ENCODE measurements at places on chromosomes 13 and 19.

- no peak for DNase-seq
Observed at GRCh38 chr13:96000069-96000468, 53.1 kb downstream of the UGGT2 start.

DNA sequence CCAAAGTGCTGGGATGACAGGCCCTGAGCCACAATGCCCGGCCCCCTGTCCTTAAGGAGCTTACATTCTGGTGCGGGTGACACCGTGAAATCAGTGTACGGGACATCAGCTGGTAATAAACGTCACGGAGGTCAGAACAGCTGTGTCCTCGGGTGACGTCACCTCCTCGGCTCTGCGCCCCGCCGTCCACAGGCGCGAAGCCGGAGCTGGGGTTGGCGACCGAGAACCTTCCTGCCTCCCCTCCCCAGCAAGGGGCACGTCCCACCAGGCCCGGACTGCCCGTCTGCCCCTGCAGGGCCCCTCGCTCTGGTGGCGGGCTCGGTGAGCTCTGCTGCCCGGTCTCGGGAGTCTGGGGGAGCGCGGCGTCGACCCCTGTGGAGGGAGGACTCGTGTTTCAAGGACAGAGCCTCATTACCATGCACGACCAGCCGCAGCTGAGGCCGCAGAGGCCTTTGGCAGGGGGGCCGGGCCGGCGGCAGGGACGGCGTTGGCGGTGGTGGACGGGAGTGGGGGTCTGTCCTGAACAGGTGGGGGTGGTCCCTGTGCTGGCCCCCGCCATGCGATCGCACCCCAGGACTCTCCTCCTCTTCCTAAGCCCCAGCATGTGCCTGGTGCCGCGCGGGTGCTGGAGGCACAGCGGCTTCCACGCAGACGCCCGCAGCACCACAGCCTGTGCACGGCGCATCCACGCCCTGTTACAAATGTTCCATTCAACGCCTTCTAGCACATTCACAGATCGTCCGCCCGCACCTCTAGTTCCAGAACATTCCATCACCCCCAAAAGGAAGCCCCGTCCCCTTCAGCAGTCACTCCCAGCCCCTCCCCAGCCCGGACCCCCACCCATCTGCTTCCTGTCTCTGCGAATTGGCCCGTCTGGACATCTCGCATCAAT is 5.4 kb downstream of the LINGO3 start:
- no peak for DNase-seq

DNA sequence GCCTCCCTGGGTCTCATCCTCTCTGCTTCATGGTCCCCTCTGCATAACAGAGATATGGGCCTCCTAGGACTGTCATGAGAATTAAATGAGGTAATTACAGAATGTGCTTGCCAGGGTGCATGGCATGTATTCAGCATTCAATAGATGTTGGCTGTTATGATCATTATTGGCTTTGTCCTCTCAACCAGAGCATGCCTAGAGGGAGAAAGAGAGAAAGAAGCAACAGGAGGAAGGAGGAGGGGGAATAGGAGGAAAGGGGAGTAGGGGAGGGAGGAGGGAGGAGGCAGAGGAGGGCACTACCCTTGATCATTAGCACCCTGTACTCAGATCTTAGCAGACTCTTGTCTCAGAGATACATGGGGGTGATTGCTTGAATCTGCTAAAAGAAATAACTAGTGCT is 41.0 kb upstream of the SIAH3 start:
- DNase-seq = no peak

DNA sequence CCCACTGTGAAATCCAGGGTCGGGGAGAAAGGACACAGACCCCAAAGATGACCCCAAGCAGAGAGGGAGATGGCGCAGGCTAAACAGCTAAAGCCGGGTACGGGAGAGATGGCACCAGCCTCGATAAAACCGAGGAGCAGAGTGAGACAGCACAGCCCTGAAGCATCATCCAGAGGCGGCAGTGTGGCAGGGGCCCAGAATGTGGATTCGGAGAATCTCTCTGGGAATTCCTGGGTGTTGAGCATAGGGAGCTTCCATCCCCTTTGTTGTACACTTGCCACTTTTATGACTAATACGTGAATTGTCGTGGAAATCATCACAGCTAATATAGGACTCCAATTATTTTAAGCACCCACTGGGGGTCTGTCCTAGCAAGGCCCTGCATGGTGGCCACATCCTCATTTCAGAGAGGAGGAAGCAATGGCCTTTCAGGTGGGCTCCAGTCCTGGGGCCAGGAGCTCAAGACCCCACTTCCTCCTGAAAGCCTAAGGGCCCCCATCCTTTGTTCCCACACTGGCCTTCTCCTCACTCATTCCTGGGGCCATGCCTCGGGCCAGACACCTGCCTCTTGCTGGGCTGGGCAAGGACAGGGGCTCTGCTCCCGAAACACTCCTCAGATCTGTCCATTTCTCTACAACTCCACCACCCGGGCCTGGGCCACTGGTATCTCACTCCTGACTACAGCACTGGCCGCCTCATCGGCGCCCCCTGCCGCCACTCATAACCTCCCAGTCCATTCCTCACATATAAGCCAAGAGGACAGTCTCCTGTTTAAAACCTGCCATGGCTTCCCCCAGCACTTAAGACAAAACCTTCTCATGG is 29.3 kb upstream of the ATP1A3 start:
- no peak for DNase-seq

DNA sequence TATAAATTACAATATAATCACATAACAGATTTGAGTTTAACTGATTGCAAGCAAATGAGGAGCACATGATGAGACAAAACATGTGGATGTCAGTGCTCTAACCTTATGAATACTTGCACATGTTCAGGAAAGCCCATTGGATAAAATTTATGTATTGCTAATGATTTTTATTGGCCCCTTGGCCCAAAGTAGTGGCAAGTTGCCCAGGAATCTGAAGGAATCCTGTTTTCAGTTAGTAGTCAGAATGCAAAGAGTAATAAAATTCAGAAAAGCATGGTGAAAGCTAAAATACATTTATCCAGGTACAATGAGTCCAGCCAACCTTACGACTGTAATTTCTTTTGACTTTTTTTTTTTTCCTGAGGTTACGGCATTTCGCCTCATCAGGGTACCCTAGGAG is 1539.4 kb downstream of the EFNB2 start:
- DNase-seq = no peak

- DNase-seq = peak; percentile 27
Observed at GRCh38 chr19:55257461-55258420, 1.1 kb downstream of the PPP6R1 start.

DNA sequence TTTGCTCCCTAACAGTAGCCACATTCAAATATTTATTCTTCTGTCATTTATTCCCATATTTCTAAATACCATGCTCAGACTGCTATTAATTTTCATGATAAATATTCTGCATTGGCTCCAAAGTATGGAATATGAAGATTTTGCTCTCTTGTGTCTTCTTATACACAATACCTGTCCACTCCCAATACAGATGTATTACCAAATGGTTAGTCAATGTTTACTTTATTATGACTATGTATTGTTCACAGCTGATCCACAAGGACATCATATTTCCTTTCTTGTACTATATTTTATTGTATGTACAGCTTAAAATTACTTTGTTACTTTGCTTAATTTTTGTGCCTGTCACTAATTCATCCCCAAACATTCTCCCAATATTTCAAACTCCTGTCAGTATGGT is 322.3 kb downstream of the OXGR1 start:
- DNase-seq = no peak

DNA sequence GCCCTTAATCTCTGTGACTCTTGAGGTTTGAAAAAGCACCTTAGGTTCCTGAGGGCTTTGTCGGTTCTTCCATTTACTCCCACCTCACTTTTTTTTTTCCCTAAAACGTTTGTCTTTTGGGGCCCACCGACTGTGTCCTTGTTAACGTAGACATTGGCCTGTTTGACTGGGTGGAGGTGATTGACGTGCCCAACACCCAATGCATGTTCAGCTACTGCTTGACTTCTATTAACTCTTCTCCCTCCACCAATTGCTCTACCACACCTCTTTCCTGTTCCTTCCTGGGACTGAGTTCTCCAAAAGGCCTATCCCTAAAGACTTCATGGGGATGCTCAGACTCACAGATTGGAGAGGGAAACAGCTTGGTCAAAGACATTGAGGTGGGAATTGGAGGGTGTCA is 17.3 kb downstream of the CKM start:
- DNase-seq = no peak

- no peak for DNase-seq
Observed at GRCh38 chr13:81116461-81117282, 775.7 kb upstream of the SPRY2 start.

DNA sequence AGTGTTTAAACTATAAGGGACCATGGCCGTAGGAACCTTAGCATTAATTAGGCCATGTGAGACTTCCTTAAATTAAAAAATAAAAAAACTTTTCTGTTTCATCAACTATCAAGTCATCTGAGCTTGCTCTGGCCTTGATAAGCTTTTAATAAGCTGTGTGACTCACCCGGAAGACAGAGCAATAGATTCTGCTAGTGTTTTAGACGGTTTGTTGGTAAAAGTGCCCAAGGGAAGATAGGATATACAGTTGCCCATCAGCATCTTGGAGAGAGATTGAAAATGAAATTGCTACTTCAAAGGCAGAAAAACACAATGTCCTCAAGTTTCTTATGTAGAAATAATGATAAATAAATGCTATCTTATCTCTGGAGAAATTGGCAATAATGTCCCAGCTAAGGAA is 31.2 kb upstream of the RCBTB2 start:
- no peak for DNase-seq

- no peak for DNase-seq
Observed at GRCh38 chr13:78638216-78638615, 20.7 kb downstream of the OBI1 start.

DNA sequence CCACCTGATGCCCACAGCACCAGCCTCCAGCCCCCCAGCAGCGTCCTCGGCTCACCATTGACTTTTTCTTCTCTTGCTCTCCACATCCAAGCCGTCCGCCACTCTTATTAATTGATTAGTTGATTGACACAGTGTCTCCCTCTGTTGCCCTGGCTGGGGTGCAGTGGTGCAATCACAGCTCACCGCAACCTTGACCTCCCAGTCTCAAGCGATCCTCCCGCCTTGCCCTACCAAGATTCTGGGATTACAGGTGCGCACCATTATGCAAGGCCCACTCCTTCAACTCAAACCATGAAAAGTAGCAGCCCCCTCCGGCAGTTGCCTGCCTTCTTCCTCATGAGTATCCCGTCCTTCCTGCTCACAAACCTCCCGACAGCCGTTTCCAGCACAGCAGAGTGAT is 921 bp upstream of the TEX29 start:
- no peak for DNase-seq

DNA sequence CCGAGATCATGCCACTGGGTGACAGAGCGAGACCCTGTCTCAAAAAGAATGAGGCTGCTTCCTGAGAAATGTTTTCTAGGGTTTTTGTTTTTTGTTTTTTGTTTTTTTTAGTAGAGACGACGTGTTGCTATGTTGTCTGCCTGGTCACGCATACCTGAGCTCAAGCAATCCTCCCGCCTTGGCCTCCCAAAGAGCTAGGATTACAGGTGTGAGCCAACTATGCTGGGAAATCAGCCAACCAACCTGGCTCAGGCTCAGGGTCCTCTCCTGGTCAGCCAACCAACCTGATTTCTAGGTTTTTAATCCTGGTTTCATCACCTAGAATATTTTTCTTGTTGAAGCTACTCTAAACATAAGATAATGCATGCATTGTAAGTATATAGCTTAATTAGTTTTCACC is 7.8 kb downstream of the DHX34 start:
- no peak for DNase-seq

- DNase-seq = peak; percentile 85
Observed at GRCh38 chr19:6737873-6738786, 750 bp upstream of the GPR108 start.

DNA sequence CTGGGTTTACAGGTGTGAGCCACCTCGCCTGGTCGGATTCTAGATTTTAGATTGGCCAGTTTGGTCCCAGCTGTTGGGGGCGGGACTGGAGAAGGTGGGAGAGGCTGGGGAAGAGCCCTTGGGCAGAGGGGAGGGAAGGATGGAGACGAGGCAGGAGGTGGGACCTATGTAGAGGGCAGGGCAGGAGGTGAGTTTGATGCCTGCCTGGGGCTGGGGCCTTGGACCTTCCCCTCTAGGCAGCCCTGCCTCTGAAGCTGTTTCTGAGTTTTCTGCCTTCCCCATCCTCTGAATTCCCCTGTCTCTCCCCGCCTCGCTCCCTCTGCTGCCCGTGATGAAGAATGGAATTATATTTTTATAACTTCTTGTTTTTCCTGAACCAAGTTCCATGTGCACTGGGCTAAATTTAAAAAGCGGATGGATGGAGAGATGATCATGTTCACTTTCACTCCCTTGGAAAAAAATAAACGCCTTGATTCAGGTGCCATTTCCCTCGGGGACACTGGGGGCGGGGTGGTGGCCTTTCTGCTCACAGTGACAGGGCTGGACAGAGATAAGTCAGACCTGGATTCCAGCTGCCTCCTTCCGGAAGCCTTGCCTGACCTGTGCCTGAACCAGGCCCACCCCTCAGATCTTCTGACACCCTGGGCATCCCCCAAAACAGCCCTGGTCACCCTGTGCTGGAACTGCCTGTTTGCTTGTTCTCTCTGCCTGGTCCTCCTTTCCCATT is 16.5 kb upstream of the TNFAIP8L1 start:
- no peak for DNase-seq

DNA sequence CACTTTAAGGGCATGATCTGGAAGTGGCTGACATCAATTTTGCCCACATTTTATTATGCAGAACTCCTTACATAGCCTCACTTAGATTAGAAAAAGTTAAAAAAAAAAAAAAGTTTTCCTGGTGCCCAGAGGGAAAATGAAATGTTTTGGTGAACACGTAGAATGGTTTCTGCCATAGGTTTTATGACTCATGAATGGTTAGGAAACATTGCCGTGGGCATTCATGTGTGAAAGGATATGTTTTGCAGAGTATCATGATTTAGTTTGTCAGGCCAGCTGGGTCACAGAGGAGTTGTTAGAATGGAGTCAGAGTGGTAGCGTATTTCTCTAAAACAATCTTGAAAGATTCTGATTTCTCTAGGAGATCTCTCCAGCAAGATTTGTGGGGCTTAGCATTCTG is 133.8 kb downstream of the MRPL57 start:
- peak; percentile 28 for DNase-seq

- DNase-seq = no peak
Observed at GRCh38 chr13:109764045-109764444, 22.3 kb downstream of the IRS2 start.

- DNase-seq = no peak
Observed at GRCh38 chr13:20435616-20436368, 89.9 kb downstream of the CRYL1 start.

DNA sequence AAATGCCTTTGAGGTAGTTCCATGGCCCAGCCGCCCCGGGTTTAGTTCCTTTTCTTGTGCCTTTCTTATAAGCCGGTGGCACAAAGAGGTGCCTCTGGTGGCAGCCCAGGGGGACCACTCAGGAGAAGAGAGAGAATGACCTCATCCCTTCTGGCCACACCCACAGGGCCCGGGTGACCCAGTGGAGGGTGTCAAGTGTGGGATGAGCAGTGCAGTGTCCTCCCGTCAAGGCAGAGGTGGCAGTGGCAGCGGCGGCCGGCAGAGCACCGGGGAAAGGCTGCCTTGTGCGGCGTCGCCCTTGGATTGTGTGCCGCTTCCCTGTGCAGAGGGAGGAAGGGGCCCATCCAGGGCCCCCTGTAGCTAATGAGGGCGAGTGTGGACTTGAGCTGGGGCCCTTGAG is 47.9 kb downstream of the KDM4B start:
- no peak for DNase-seq

- no peak for DNase-seq
Observed at GRCh38 chr13:50131920-50132903, 117.0 kb downstream of the KCNRG start.

GRCh38 chr19:42619271-42619670 is 24.5 kb upstream of the CEACAM8 start:
- DNase-seq = no peak

- no peak for DNase-seq
Observed at GRCh38 chr13:88976466-88976865, 1305.3 kb downstream of the SLITRK5 start.

- peak; percentile 54 for DNase-seq
Observed at GRCh38 chr13:27270594-27271520, at the start of gene RASL11A. Gene RASL11A, plus strand, starts transcription at chr13:27270830. Its CDS starts 115 bp downstream, at chr13:27270945.

All from GF-D8 (cell line).